Activated naive CD8-positive, alpha-beta T cell treated with anti-CD3 and anti-CD28 coated beads, Interleukin-2, amount 10 ng/mL, durations not matched to agents 7 days and 5 days (primary cell): ENCODE measurements at places on chromosomes 5 and 9. TPM values are rescaled to one million over a fixed set of nuclear protein-coding genes. Genes with fewer than 3 reads are reported as not detected.

DNA sequence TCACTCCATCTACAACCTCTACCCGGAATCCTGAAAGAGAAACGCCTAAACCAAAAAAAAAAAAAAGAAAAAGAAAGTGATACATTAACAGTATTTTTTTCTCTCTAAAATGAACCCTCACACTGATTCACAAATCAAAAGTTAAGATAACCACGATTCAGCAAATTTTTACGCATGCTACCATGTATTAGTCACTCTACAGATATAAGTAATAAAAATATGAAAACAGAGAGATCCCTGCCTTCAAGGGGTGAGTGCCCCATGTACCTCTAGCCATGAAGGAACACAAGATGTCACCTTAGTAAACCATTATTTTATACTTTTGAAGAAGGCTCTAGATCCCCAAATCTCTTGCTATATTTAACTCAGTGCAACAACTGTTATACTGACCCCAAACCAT lies 33.4 kb downstream of the CEMIP2 start:
- peaks cover 1% of the 10 kb centered on the region for H3K4me1 ChIP-seq
- peaks cover 25% of the 10 kb centered on the region for H3K36me3 ChIP-seq
- H3K4me3 ChIP-seq: no peak overlapping the region
- no peak overlapping the region for H3K27ac ChIP-seq
- H3K27me3 ChIP-seq: no peaks in the 10 kb centered on the region

DNA sequence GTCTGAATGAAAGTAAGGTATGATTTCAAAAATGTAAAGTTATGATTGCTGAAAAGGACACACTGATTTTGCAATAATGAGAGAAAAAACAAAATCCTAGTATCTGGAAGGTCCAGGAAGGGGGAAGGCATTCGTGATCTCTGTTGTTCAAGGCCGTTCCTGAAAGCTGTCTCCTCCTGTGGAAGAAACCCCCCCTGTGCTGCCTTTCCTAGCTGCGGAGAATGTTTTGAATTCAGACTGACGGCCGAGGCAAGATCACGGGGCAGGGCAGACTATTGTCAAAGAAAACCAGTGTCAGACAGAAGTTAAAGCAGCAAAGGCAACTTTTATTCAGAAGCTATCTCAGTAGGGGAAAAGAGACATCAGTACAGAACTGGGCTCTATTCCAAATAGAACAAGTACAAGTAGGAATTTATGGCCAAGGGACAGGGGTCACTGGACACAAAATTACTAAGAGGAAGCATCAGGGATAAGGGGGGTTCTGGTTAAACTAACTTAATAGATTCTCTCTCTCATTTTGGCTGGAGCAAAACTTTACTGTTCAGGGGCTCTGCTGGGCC lies 61.9 kb upstream of the IGFBPL1 start:
- H3K4me1 ChIP-seq: no peaks in the 10 kb centered on the region
- no peak overlapping the region for H3K4me3 ChIP-seq
- no peak for DNase-seq
- peaks cover 2% of the 10 kb centered on the region for H3K27me3 ChIP-seq

- H3K27ac ChIP-seq: no peak overlapping the region
- H3K36me3 ChIP-seq: no peaks in the 10 kb centered on the region
- H3K4me3 ChIP-seq: peak overlapping the region; percentile 4
- DNase-seq: peak; percentile 42
- peaks cover 6% of the 10 kb centered on the region for H3K4me1 ChIP-seq
These were observed 7.3 kb downstream of the NRARP start for GRCh38 chr9:137294681-137295237.

DNA sequence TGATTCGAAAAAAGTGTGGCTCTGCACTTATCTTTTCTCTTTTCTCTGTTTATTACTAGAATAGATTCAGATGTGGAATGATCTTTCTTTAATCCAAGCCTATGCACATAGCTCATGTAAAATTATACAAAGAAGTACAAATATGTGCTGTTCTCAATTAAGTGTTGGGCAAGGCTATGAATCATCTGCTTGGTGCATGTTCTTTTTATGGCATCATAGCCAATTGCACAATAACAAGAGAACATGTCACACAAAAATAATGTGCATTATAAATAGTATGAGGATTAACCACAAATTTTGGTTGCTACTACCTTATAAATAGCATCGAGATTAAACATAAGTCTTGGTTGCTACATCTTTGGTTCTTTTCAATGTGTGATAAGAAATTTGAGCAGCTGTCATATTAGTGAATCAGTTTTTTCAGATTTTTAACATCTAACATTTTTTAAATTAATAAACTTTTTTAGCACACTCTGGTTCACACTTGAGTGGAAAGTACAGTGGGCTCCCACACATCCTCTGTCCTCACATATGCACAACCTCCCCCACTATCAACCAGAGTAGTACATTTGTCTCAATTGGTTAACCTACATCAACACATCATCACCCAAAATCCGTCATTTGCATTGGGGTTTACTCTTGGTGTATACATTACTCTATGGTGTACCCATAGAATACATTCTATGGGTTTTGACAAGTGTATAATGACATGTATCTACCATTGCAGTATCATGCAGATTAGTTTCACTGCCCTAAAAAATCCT lies 6.8 kb upstream of the RECK start:
- H3K36me3 ChIP-seq: no peaks in the 10 kb centered on the region
- H3K27me3 ChIP-seq: peaks cover 46% of the 10 kb centered on the region
- H3K4me3 ChIP-seq: no peak overlapping the region
- no peaks in the 10 kb centered on the region for H3K4me1 ChIP-seq
- H3K27ac ChIP-seq: no peak overlapping the region

- DNase-seq: no peak
- H3K4me3 ChIP-seq: no peak overlapping the region
- peaks cover 70% of the 10 kb centered on the region for H3K36me3 ChIP-seq
- no peaks in the 10 kb centered on the region for H3K27me3 ChIP-seq
- no peak overlapping the region for H3K27ac ChIP-seq
- no peaks in the 10 kb centered on the region for H3K4me1 ChIP-seq
These were observed 70.5 kb upstream of the OR2K2 start for GRCh38 chr9:111400564-111400898.

The PDGFRB gene
- total RNA-seq: 33.4 TPM

The FCN2 gene
- total RNA-seq: not detected

The KDM3B gene
- total RNA-seq: 70.8 TPM

The TNC gene
- 0.03 TPM for total RNA-seq

The BTNL8 gene
- total RNA-seq: not detected

The AP3B1 gene
- total RNA-seq: 41.4 TPM

The OR1Q1 gene
- total RNA-seq: not detected

The SPARC gene
- total RNA-seq: 0.39 TPM

The NUTM2F gene
- not detected for total RNA-seq

The SLC25A2 gene
- total RNA-seq: 0.99 TPM
